Lower leg skin (tissue), 4 donors: ENCODE measurements at places on chromosomes 13 and 19.

DNA sequence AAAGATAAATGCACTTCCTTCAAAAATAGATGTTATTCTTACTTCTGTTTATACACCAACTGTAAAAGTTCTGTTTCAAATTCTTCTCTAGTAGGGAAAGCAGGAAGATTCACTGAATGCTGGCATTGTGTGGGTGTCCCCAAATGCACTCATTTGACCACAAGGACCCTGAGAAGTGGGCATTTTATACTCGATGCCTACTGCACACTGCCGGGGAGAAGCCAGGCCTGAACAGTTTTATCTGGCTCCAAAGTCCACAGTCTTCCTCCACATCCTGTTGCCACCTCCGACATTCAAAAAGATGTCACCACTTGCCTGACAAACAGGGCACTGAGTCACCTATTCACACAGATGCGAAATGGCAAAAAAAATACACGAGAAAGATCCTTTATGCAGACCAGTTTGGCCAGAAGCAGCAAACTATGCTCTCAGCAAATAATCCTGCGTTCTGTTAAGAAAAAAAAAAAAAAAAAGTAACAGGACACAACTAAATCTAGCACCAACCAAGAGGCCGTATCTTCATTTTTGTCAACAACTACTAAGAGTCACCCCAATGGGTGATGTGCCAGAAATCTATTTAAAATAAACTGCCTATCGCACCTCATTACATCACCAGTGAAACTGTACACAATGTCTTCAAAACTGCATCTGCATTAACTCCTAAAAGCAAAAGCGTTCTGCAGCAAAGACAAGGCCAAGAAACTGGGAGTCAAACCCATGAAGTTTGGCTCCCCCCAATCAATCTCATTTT, 6.2 kb downstream of the ZC3H4 start:
- DNase-seq = no peak

DNA sequence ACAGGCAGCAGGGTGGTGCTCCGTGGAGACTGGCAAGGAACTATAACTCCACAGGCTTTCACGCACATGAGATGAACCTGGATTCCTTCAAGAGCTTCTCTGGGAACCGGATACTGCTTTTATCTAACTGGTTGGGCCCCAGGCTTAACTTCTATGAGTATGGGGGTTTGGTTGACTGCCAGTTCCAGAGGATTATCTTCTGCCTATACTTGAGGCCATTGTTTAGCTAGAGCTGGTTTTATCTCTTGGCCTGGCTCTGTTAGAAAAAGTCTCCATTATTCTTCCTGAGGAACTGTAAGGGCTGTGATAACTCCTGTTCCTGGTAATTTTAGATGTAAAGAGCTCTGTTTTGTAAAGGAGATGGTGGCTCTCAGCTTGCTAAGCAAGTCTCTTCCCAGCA, 40.9 kb downstream of the ZNF846 start:
- no peak for DNase-seq

GRCh38 chr19:373391-374182, 29.0 kb upstream of the MIER2 start:
- DNase-seq = peak; percentile 85

DNA sequence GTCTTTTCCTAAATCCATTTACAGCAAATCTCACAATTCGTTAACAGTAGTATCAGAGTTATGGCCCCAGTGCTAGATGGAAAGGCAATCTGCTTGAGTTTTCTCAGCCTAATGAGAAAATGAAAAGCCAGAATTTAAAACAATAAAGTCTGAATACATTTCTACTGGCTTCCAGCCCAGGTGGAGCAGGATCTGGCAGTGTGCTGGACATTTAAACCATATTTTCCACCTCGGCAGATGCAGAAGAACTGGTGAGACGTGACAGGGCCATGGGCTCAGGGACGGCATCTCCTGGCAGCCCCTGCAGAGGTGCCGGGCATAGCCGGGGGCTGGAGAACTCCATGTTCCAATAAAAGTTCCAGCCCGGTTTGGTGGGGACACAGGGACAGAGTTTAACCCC, 7.1 kb downstream of the SMIM7 start:
- no peak for DNase-seq

DNA sequence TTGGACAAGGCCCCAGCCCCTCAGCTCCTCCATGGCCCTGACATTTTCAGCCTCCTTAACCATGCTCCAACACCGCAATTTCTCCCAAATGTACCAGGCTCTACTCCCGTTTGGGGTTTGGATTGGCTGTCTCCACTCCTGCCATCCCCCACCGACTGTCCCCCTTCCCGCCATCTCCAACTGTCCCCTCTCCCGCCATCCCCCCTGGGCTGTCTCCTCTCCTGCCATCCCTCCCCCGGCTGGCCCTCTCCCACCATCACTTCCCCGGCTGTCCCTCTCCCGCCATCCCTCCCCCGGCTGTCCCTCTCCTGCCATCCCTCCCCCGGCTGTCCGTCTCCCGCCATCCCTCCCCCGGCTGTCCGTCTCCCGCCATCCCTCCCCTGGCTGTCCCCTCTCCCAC, 5.4 kb downstream of the BCAT2 start:
- no peak for DNase-seq
